Temporal lobe (tissue), 4 donors: ENCODE measurements at places on chromosomes 16 and 17. TPM values are rescaled to one million over a fixed set of nuclear protein-coding genes. Genes with fewer than 3 reads are reported as not detected.

CCT6B gene
- 1.7 TPM for total RNA-seq

MED31 gene
- 9.1 TPM for total RNA-seq

SPATA22 gene
- total RNA-seq: 0.98 TPM

MT4 gene
- total RNA-seq: not detected

TNP2 gene
- not detected for total RNA-seq

PPY gene
- total RNA-seq: not detected

CACNG3 gene
- total RNA-seq: 5.2 TPM

CX3CL1 gene
- 4.4 TPM for total RNA-seq

FADS6 gene
- 0.98 TPM for total RNA-seq

PRAC2 gene
- not detected for total RNA-seq

STAT3 gene
- total RNA-seq: 26.3 TPM

CD79B gene
- total RNA-seq: not detected

CTRL gene
- total RNA-seq: 3.4 TPM

CDH13 gene
- total RNA-seq: 23.1 TPM

NRN1L gene
- not detected for total RNA-seq

NUDT16L1 gene
- 34.9 TPM for total RNA-seq

DPEP3 gene
- 0.25 TPM for total RNA-seq

SGCA gene
- total RNA-seq: 0.25 TPM

MBTD1 gene
- total RNA-seq: 55.6 TPM

TMEM235 gene
- total RNA-seq: not detected

PIRT gene
- 0.98 TPM for total RNA-seq

CDK5RAP3 gene
- total RNA-seq: 67.6 TPM

LGALS9B gene
- total RNA-seq: not detected

CRK gene
- total RNA-seq: 98.6 TPM

GPR142 gene
- not detected for total RNA-seq

PRAC1 gene
- not detected for total RNA-seq

LRRC75A gene
- 4.7 TPM for total RNA-seq

WNT3 gene
- total RNA-seq: 6.1 TPM

VWA3A gene
- total RNA-seq: 2.5 TPM

ZNF771 gene
- total RNA-seq: 5.4 TPM

SLC52A1 gene
- total RNA-seq: not detected

TAT gene
- total RNA-seq: not detected

CNTNAP4 gene
- 29.5 TPM for total RNA-seq

TBC1D3E gene
- total RNA-seq: not detected

TBC1D3K gene
- not detected for total RNA-seq

PSMB3 gene
- 74.7 TPM for total RNA-seq

NPW gene
- total RNA-seq: 0.25 TPM
